ENCODE measurements at places on chromosomes 1 and 21. TPM values are rescaled to one million over a fixed set of nuclear protein-coding genes. Genes with fewer than 3 reads are reported as not detected.

GRCh38 chr1:3821447-3821846, 25.1 kb upstream of the LRRC47 start:
- DNase-seq, result no peak

- DNase-seq, result no peak
These were observed 17.6 kb upstream of the TMEM61 start for GRCh38 chr1:54962612-54963395.

DNA sequence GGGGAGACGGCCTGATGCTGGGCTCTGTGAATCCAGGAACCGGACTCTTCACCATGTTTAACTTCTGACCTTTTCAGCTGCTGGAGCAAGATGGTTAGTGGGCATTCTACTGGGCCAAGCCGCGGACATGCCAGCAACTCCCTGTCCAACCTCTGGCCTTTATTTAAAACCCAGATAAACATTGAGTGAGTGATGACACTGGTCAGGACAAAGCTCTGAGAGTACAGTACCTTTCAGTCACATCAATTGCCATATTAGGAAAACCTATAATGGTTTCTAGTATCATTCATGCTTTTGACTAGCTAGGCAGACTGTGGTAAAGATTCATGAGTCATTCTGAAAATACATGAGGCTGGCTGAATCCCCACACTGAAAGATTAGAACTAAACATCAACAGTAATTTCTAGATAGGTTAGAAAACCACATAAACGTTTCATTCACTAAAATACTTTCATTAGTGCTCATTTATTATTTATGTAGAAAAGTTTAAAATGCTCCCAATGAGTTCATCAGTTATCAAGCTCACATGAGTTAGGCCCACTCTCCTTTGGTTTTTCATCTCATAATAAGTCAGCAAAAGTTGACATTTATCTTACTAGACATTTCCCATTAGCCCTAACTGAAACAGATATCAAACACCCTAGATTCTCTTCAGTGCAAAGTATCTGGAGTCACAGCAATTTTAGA, 7.1 kb upstream of the ACTA1 start:
- no peak for DNase-seq

GRCh38 chr21:25735646-25736597, 1.1 kb downstream of the GABPA start:
- DNase-seq, result no peak

TSEN15 gene
- 47.1 TPM for total RNA-seq

GRCh38 chr1:49026230-49026811, 249.6 kb upstream of the BEND5 start:
- DNase-seq, result no peak

GRCh38 chr1:94723894-94724293, 96.3 kb upstream of the SLC44A3 start:
- no peak for DNase-seq

C1orf56 gene
- 4.2 TPM for total RNA-seq

DNA sequence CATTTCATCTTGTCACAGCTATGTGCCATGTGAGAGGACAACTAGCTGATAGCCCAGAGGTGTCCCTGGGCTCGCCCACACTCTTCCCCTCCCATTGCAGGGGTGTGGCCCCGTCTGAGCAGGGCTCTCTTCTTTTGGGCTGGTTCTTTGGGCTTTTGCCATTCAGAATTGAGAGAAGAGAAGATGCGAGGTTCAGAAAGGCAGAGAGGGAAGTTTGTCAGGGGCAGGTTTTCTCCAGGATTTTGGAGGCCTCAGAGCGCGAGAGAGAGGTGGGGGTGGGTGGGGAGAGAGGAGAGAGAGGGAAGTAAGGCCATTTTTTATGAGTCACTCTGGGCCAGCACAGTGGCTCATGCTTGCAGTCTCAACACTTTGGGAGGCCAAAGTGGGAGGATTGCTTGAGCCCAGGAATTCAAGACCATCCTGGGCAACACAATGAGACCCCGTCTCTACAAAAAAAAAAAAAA, 5.2 kb downstream of the IFI6 start:
- DNase-seq, result no peak

DNA sequence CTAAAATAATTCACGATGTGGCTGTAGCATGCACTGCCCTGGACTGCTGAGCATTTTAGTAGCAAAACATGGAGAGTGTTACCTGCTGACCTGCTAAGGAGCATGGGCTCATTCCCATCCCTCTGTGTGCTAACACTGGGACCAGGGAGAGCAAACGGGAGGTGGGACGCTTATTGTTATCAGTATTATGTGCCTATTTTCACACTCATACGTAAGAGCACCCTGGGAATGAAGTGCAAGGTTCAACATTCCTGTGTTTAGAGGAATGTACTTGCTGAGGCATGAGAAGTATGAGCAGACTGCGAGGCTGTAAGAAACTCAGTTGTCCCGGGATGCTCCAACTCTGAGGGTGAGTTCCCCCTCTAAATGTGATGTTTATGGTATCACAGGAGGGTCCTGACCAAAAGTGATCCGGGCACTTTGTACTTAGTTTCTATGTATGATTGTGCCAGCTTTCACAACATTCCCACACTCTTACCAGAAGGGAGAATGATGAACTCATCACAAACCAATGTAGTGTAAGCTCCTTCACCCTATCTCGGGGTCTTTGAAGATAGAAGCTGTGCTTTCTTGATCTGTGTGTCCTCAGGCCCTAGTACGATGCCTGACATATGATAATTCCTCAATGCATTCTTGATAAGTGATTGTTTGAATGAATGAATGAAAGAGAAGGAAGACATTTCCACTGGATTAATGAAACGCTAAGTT, 164.8 kb downstream of the KCNJ6 start:
- DNase-seq, result no peak

SELP gene
- 1.3 TPM for total RNA-seq

GRCh38 chr21:36965720-36966065, 776 bp downstream of the HLCS start:
- DNase-seq, result no peak

GRCh38 chr1:43275826-43276620, 6.2 kb downstream of the TMEM125 start:
- DNase-seq, result no peak

- DNase-seq, result no peak
These were observed 701 bp upstream of the MUTYH start for GRCh38 chr1:45340816-45341466.

PLCH2 gene
- 14.8 TPM for total RNA-seq

DNA sequence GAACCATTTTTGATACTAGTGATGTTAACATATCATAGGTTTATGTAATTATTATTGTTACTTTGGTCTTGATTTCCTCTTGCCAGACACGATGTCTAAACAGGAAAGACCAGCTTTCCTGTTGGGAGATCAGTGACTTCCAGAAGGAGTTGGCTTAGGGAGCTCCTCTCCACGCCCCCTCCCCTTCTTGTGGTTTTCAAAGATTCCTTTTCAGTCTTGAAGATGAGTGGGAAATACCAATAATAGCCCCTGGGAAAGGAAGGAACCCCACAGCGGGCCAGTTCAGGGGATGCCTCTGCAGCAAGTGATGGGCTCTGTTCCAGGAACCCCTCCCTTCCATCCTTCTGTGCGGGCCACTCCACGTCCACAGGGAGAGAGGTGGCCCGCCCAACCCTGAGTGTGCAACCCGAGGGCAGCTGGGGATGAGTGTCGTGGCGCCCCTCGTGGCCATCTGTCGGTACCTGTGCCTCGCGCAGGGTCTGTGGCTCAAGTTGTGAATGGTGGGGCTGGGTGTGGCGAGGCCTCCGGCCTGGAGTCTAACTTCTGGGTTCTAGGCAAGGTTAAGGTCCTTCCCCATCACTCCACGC, 65.7 kb downstream of the TLR5 start:
- no peak for DNase-seq

DNA sequence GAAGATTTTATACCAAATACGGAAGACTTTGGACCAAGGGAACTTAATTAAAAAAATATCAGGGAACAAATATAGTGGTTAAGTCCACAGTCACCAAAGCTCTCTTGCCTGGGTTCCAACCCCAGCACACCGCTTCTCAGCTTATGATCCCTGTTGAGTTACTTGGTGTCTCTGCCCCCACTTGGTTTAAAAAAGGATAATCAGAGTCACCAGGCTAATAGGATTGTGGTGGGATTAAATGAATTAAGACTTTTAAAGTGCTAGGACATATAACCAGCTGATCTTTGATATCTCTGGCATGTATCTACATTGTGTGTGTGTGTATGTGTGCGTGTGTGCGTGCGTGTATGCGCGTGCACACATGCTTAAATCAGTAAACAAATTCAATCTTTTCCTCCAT, 474.7 kb upstream of the DAB1 start:
- DNase-seq, result no peak

RIPPLY3 gene
- total RNA-seq, result not detected

FAM163A gene
- not detected for total RNA-seq

- no peak for DNase-seq
These were observed 17.3 kb downstream of the ENAH start for GRCh38 chr1:225635649-225636048.

VHLL gene
- total RNA-seq, result not detected

DNA sequence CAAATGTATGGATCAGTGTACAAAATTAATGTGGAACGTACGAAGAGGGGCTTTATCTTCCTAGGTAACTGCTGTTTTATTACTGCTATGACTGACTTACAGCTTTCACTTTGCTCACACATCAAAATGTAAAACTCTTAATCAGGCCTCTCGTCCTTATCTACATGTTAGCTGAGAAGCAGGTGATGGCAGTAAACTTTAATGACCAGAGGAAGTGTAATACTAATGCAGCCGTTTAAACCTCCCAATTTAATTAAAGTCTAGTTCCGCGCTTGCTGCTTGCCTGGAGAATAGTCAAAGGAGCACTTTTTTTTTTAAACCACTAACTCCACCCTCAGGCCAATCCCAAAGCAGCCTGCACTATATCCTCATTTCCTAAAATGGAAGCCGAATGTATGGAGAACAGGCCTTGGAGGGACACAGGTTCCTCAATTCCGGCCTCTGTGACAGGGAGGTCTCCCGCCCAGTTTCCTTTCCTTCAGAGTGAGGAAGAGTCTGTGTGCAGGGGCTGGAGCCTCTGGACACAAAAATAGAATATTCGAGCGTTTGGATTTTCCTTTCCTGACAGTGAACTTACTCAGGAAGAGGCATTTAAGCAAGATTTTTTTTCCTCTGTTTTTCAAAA, 36.7 kb upstream of the RASAL2 start:
- no peak for DNase-seq

DNA sequence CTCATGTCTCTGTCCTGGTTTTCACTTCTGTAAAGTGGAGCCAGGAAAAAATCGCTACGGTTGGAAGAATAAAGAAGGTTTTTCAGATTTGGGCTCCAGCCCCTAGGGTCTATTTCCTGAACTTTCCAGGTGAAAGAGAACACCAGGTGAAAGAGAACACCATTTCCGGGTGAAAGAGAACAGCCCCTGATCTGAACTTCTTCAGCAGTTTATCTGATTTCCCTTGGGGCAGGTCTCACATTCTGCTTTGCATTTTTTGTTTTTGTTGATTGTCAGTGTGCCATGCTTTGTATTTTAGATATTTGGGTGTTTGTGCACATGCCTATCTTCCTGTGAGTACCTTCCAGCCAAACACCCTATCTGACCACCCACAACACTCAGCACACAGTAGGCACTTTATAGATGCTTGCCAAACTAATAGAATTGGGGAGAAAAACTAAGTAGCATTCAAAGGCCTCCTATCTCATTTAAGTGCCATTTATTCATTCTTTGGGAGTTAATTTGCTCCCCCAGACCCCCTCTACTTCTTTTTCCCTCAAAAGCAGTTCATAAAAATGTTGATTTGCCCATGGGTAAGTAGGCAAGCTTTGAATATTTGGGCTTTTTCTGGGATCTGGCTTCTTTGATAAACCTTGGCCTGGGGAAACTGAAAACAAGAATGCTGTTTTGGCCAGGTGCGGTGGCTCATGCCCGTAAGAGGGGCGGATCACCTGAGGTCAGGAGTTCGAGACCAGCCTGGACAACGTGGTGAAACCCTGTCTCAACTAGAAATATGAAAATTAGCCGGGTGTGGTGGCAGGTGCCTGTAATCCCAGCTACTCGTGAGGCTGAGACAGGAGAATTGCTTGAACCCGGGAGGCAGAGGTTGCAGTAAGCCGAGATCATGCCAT, 2.2 kb downstream of the NAV1 start:
- DNase-seq, result no peak

TEDDM1 gene
- total RNA-seq, result not detected

GUK1 gene
- total RNA-seq, result 202 TPM

DNA sequence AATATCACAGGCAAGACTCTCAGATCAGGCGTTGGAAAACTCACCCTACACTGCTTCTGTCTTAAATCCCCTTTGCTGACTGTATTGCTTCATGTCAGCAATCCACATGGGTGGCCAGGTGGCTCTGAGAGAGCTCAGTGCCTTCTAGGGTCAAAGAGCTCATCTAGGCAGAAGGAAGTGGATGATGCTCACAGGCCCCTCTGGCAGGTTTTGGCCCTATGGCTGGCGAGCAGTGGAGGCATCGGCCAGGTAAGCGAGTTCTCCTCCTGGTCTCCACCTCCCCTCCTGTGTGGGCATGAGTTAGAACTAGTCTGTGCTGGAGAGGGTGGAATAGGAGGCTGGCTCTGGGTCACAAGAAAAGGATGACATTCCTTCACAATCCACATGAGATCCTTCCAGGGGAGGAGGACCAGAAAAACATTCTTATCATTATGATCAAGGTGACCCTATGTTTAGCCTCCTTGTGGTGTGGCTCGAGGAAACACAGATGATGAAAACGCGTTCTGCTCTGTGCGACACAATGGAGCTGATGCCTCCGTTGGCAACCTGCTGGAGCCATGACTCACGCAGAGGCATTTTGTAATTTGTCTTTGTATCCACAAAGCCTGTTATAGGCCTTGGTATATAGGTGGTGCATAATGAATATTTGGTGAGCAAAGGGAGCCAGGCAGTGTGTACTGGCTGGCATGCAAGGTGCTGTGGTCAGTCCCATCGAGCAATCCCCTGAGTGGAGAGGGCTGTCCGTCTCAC, 264.6 kb upstream of the RAB4A start:
- DNase-seq, result no peak

KCNJ9 gene
- not detected for total RNA-seq

SPATA46 gene
- not detected for total RNA-seq

CHODL gene
- total RNA-seq, result 0.21 TPM

- DNase-seq, result peak; percentile 69
These were observed 10.6 kb downstream of the FCMR start for GRCh38 chr1:206911064-206911663.

- no peak for DNase-seq
These were observed 27.2 kb downstream of the VPS45 start for GRCh38 chr1:150094734-150095265.

CACNA1S gene
- total RNA-seq, result not detected

RPE65 gene
- not detected for total RNA-seq

DEPDC1 gene
- total RNA-seq, result not detected

RGS8 gene
- not detected for total RNA-seq

SAMD11 gene
- not detected for total RNA-seq

SPRTN gene
- total RNA-seq, result 16.3 TPM

C1QB gene
- total RNA-seq, result not detected

- no peak for DNase-seq
These were observed 5.4 kb downstream of the ARHGEF10L start for GRCh38 chr1:17544776-17545350.

TMEM240 gene
- 3.4 TPM for total RNA-seq

DNA sequence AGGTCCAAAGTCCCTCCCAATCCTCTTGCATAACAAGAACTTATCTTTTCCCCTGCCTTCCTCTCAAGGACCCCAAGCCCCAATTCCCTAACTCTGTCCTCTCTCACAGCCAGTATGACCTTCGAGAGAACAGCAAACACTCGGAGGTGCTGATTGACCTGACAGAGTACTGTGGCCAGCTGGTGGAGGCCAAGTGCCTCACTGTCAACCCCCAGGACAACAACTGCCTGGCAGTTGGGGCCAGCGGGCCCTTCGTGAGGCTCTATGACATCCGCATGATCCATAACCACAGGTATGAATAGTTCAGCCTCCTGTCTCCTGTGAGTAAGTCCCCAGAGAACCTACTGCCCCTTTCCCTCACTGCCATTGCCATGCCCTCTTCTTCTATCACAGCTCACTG, 29.9 kb upstream of the TMEM222 start:
- DNase-seq, result no peak
